ENCODE measurements at places on chromosomes 12 and 14.
A peak's percentile ranks its signal among the peaks of the same experiment; 100 is the strongest.

DNA sequence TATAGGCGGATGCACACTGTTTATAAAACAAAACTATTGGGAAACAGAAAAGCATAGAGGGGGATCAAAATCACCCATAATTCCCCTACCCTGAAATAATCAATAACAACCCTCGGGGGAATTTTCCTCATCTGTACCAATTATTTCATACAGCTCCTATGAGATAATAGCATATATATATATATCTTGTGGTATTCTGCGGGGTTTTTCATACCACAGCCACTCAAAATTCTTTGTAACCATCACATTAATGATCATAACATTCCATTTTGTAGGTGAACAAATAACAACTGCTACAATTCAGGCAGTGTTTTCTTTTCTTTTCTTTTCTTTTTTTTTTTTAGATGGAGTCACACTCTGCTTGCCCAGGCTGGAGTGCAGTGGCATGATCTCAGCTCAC is 35.3 kb downstream of the P2RX7 start:
- DNase-seq, result no peak

- DNase-seq, result no peak
Observed at GRCh38 chr12:43964033-43964432, 128.2 kb downstream of the TMEM117 start.

DNA sequence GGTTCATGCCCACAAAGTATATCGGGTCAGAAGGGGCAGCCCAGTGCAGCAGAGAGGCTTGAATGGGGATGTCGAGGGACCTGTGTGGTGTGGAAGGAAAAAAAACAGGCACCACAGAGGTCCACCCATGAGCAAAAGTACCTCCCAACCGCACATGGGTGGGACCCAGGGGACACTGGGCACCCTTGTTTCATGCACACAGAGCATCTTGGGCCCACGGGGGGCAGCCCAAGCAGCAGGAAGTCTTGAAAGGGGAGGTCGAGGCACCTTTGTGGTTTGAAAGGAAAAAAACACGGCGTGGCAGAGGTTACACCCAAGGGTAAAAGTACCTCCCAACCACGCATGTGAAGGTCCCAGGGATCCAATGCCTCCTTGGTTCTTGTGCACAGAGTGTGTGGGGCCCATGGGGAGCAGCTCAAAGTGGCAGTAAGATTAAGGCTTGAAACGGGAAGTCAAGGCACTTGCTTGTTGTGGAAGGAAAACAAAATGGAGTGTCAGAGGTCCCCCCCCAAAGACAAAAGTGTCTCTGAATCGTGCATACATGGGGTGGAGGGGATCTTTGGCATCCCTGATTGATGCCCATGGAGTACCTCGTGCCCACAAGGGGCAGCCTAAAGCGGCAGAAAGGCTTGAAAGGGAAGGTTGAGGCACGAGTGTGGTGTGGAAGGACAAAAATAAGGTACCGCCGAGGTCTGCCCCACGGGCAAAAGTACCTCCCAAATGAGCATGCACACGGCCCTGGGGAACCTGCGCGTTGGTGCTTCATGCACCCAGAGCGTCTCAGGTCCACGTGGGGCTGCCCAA is 575.5 kb downstream of the ALG10 start:
- peak; percentile 25 for DNase-seq

GRCh38 chr14:36805131-36805559 is 143.5 kb downstream of the PAX9 start:
- no peak for DNase-seq

- DNase-seq, result no peak
Observed at GRCh38 chr14:64235652-64236640, 58.2 kb downstream of the ESR2 start.

DNA sequence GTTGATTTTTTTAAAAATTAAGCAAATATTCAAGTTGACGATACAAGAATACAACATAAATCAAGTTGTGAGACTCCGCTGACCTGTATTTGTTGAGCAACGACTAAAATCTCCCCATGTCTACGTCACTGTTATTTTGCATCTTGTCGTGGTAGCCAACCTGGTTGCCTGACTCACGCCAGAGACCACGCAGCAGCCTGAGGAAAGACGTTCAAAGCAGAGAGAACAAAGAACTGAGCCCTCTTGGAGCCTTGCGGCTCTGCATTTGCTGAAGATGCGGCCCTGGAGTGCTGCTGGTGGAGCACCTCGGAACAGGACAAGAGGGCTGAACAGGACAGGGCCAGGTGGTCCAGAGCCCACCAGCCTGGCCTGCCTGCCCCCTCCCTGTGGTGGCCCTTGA is 21.4 kb upstream of the DIO3 start:
- no peak for DNase-seq

DNA sequence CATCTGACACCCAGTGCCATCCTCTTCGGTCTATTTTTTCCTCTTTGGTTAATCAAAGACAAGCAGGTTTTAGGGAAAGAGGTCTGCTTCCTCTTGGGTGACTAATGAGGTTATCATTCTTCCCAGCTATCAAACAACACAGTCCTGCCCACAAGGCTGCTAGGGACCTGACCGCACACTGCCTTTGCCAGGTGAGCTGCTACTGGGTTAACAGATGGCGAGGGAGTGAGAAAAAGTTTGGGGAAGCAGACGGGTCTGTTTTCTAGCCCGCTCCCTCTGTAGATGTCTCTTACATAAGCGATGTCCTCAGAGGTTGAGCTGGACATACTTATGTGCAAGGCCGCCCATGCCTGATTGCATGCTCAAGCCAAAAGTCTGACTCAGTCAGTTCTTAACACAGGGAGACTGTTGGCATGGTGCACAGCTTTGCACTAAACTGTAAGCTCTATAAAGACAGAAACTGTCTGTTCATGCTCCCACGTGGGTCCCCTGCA is 94.1 kb downstream of the SLC15A4 start:
- DNase-seq, result no peak

- no peak for DNase-seq
Observed at GRCh38 chr12:45974171-45974719, 16.1 kb downstream of the SCAF11 start.

DNA sequence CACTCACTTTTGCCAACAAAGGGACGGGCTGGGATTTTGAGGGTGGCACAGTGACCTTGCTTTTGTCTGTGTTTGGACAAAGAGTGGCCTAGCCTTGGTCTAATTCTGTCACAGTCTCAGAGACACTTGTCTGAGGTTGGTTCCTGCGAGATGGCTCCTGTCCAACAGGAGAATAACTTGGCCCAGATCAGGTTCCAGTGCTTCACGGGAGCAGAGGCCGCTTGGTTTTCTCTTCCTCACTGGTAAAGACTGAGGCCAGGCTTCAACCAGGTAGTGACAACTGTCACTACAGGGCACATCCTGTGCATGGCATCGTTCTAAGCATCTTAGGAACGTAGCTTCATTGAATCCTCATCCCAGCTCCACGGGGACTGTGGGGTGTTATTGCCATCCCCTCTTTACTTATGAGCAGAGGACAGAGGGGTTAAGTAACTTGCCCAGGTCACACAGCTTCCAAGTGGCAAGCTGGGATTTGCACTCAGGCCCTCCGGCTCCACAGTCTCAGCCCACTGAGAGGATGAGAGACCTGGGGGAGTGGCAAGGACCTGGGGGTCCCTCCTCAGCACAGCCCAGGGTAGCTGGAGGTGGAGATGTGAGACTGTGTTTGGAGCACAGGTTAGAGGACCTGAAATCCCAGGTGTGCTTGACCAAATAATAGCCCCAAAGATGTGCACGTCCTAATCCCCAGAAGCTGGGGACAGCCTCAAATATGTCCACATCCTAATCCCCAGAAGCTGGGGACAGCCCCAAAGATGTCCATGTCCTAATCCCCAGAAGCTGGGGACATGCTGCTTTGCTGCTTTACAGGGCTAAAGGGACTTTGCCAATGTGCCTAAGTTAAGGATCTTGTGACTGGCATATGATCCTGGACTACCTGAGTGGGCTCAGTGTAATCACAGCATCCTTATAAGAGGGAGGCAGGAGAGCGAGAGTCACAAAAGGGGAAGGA is 179.2 kb upstream of the RTL1 start:
- no peak for DNase-seq

GRCh38 chr14:90518941-90519256 is 122.1 kb downstream of the CALM1 start:
- DNase-seq, result no peak

- DNase-seq, result no peak
Observed at GRCh38 chr12:75951399-75952278, 79.9 kb downstream of the PHLDA1 start.

DNA sequence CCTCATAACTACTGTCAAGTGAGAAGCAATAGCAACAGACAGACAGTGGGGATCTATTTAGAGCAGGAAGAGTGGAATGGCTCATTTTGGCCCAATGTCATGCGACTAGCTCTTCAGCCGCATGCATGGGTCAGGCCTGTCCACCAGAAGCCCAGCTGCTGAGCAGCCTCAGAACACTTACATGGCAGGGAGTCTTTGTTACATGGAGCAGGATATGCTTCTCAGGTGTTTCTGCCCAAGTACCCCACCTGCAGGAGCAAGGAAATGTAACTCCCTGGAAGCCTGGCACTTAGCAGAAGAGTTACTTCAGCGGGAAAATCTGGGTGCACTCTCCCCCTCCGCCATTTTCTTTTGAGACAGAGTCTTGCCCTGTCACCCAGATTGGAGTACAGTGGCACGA is 73.5 kb upstream of the ARHGAP5 start:
- DNase-seq, result no peak

DNA sequence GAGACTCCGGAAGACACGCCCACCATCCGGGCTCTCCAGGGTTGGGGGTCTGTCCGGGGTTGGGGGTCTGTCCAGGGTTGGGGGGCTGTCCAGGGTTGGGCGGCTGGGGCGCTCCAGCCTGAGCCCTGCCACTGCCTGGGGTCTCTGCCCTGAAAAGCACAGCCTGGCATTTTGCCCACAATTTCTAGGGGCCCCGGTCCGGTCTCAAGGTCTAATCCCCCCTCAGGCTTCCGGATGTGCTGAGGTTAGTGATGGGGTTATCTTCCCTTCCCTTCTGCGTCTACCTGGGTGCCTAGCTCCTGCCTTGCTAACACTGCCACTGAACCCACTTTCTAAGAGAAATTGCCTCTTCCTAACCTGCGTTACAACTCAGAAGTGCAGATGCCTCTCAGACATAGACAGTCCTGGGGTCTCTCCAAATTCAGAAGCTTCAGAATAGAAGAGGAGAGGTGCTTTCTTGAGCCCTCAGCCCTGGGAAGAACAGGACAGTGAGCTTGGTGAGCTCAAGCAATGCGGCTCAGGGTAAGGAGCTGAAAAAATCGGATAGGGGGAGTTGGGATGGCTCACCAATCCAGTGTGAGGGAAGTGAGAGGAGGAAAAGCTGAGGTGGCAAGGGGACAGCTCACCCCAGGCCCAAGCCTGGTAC is 5.7 kb downstream of the LHX5 start:
- DNase-seq, result no peak

DNA sequence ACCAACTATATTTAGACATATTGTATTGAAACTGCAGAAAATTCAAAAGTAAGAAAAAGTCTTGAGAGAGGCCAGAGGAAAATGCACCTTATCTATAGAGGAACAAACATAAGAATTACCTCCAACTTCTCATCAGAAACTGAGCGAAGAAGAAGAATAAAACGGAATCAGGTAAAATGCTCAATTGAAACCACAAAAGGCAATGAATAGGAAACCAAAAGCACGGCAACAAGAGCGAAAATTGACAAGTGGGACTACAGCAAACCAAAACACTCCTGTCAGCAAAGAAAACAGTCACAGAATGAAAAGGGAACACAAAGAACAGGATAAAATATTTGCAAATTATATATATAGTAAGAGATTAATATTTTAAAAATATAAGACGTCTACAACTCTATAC is 61.9 kb upstream of the PARP11 start:
- no peak for DNase-seq

All from breast epithelium (tissue), 4 donors.